ENCODE measurements at places on chromosomes 7 and 10.

GRCh38 chr10:99234041-99234790 lies 1.4 kb downstream of the HPSE2 start:
- DNase-seq: no peak

GRCh38 chr10:132281915-132282666 lies 25.7 kb downstream of the STK32C start:
- peak; percentile 27 for DNase-seq

- no peak for DNase-seq
Observed at GRCh38 chr7:157925383-157925875, 588.6 kb downstream of the DNAJB6 start.

GRCh38 chr7:47945261-47946015 lies 2.8 kb downstream of the PKD1L1 start:
- DNase-seq: peak; percentile 58

DNA sequence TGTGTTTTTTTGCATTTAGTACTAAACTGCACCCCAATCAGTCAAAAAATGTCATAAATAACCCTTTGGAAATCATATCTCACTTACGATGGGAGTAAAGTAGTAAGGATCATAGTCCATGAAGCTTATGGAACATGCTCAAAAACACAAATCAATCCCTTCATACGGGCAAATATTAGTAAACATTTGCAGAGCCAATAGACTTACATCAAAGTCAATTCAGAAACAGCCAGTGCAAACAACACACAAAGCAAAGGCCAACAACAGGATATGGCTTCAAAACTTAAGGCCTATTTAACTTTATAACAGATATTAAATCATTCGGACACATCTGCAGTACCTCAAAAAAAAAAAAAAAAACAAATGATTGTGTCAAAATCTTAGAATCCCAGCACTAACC lies 32.1 kb downstream of the SGCE start:
- no peak for DNase-seq
